ENCODE measurements at places on chromosomes 16 and 17. TPM values are rescaled to one million over a fixed set of nuclear protein-coding genes. Genes with fewer than 3 reads are reported as not detected.
A peak's percentile ranks its signal among the peaks of the same experiment; 100 is the strongest.

DNA sequence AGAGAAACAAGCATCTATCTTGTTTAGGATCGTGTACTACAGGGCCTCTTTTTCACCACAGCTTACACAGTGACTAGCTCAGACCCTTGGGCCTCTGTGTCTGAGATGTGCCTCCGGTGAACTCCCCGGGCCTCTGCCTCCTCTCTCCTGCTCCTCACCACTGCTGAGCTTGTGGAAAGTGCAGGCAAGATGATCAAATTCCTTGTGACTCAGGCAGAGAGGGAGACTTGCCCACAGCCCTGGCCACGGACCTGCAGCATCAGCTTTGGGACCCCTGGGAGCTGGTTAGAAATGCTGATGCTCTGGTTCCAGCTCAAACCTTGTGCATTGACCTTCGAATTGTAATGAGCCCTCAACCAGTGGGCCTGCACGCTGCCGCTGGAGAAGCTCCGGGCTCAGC lies 79.8 kb downstream of the ZDHHC7 start:
- H3K36me3 ChIP-seq: no peaks in the 10 kb centered on the region
- no peak for DNase-seq
- H3K4me1 ChIP-seq: no peaks in the 10 kb centered on the region
- no peak overlapping the region for H3K27ac ChIP-seq
- no peaks in the 10 kb centered on the region for H3K27me3 ChIP-seq

DNA sequence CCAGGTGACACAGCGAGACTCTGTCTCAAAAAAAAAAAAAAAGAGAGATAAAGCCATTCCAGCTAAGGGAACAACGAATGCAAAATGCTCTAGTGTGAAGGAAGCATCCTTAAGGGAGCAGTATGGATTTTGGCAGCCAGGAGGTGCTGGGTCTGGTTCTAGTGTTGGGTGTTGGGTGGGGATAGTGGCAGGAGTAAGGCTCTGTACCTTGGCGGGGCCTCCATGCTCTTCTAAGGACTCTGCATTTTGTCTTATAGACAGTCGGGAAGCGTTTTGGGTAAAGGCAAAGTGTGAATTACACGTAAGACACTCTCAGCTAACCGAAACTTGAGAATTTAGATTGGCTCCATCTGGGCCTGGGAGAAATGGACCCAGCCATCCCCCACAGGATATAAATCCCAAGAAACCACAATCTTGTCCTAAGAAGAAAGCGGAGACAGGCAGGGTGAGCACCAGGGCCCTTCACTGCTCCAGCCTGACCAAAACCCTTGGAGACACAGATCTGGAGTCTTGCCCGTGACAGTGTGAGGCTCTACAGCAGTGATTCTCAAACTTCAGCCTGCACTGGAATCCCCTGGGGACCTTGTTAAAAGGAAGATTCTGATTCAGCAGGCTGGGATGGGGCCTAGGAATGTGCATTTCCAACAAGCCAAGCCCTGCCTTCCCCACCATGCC lies 33.1 kb upstream of the PHB1 start:
- H3K27me3 ChIP-seq: no peaks in the 10 kb centered on the region
- no peak for DNase-seq
- no peaks in the 10 kb centered on the region for H3K36me3 ChIP-seq
- no peak overlapping the region for H3K27ac ChIP-seq
- no peaks in the 10 kb centered on the region for H3K4me1 ChIP-seq

GRCh38 chr17:48543107-48543853 lies 1.6 kb downstream of the HOXB2 start:
- peak overlapping the region; percentile 100 for H3K27ac ChIP-seq
- H3K4me3 ChIP-seq: peak overlapping the region; percentile 96
- peak; percentile 73 for DNase-seq
- peaks cover 14% of the 10 kb centered on the region for H3K36me3 ChIP-seq

DNA sequence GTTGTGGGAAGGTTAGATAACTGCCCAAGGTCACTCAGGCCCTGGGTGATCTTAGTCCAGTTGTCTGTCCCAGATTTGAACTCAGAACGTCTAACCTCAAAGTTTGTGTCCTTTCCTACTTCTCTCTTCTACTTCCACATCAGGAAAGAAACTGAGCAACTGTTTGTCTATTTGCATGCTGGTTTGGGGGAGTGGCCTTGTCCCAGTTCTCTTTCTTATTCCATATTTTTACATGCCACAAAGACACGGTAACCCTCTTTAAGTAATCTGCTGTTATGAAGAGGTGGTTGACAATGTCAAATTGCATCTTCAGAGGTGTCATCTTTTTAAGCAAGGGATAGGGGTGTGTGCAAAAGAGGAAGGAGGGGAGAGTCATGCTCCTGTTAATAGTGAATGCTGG lies 432.5 kb downstream of the HS3ST3B1 start:
- H3K4me3 ChIP-seq: no peak overlapping the region
- peaks cover 2% of the 10 kb centered on the region for H3K27me3 ChIP-seq
- H3K27ac ChIP-seq: no peak overlapping the region
- no peaks in the 10 kb centered on the region for H3K4me1 ChIP-seq

- peak within 1 kb of the TSS; percentile 92 for H3K4me3 ChIP-seq
- H3K36me3 ChIP-seq: peaks cover 56% of the 10 kb centered on the region
- peaks cover 53% of the 10 kb centered on the region for H3K4me1 ChIP-seq
- peak within 1 kb of the TSS; percentile 99 for H3K27ac ChIP-seq
Measured at GRCh38 chr17:64506576-64507412, at the start of gene CEP95. Gene CEP95, plus strand, starts transcription at chr17:64506977. Its CDS starts 121 bp downstream, at chr17:64507098.

DNA sequence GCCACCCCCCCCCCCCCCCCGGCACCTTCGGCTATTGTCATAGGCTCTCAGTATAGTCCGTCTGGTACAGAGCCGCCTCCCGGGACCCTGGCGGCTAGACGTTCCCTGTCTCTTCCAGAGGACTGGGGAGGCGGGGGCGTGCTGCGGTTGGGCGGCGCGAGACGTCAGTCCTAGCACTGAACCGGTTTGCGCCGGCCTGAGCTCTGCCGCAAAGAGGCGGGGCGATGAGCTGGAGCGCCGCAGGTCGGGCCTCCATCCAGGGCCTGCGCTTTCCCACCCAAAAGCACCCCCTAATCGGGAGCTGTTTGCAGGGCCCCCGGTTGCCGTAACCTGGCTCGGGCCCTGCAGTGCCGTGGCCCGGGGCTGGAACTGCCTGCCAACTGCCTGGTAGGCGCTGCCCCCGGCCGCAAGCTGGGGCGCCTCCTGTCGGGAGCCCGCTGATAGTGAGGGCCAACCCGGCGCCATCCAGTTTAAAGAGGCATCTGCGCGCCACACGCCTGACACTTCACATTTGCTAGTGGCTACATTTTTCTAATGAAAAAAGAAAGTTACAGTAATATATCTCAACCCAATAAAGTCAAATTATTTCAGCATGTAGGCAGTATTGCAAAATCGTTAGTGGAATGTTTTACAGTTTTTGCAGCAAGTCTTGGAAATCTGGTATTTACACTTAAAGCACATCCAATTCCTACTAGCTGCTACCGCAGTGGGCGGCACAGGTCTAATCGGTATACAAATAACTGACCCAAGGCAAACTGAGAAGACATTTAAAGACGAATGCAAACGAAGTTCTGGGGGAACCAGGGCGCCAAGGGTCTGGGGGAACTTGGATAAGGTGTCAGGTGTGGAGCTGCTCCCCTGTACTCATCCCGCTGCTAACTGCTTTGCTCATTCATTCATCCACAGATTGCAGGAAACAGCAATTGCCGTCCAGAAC lies 753 bp upstream of the USP22 start:
- H3K4me1 ChIP-seq: peaks cover 28% of the 10 kb centered on the region
- H3K36me3 ChIP-seq: peaks cover 10% of the 10 kb centered on the region
- peak; percentile 98 for DNase-seq

CCR7 gene
- total RNA-seq: 150 TPM

TMEM235 gene
- not detected for total RNA-seq

DNA sequence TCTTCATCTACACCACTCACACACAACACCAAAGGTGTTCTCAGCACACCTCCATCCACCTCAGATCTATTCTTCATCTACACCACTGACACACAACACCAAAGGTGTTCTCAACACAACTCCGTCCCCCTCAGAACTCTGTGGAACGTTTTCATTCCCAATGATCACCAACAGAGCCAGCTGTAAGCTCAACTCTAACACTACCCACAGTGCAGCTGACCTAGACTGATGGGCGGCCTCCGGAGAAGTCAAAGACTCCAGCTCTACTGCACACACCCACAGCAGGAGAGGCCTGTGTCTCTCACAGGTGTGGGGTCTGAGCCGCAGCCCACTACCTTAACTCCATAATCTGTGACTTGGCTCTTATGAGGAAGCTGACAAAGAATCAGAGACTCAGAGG lies 50.7 kb downstream of the ANKRD11 start:
- no peak for DNase-seq
- no peak overlapping the region for H3K27ac ChIP-seq
- H3K4me3 ChIP-seq: no peak overlapping the region
- peaks cover 16% of the 10 kb centered on the region for H3K36me3 ChIP-seq
- peaks cover 96% of the 10 kb centered on the region for H3K4me1 ChIP-seq

DNA sequence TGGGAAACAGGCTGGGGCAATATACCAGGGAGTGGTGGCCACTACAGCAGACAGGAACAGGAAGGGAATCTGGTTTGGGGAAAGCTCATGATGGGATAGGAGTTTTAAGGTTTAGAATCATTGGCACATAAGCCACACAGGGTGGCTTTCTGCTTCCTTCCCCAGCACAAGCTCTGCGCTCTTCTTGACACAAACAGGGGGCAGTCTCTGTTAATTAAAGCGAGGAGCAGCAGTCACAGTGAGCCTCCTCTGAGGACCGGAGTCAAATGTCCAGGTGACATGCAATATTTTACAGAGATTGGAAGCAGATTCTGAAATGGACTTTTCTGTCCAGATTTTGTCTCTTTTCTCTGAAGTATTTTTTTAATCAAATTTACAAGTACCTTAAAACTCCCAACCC lies 2.8 kb upstream of the SHISA9 start:
- peaks cover 8% of the 10 kb centered on the region for H3K4me1 ChIP-seq
- no peak overlapping the region for H3K27ac ChIP-seq
- H3K36me3 ChIP-seq: no peaks in the 10 kb centered on the region
- H3K27me3 ChIP-seq: peaks cover 47% of the 10 kb centered on the region

DNA sequence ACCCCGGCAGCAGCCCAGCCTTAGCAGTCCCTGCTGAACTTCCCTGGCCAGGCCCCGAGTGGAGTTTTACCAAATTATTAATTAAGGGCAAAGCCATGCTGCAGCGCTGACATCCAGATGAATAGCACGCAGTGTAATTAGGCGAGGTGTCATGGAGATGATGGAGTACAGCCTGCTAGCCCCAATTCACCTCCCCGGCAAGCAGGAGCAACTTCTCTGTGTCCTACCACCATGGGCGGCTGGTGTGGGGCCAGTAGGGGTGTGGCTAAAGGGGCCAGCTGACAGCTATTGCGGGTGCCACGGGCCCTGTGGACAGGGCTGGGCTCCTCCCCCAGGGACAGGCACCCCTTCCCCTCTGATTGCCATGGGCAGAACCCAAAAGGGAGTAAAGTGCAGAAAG lies 24.5 kb downstream of the ENDOV start:
- no peaks in the 10 kb centered on the region for H3K27me3 ChIP-seq
- DNase-seq: no peak

DNA sequence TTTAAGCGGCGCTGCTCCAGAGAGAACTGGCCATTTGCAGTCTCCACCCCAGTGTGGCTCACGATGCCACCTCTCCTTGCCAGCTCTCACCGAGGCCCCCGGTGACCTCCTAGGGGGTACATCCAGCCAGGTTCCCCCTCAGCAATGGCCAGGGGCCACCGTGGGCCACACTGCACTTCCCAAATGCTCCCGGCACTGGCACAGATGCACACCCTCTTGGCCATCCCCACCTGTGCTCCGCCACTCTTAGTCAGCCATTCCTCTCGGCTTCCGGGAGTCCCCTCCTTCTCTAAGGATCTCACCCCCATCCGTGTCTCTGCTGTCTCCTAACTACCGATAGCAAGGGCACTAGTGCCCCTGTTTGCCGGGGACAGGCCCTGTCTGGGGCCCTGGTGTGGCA lies 25.8 kb downstream of the MLYCD start:
- DNase-seq: no peak
- H3K27ac ChIP-seq: no peak overlapping the region
- no peaks in the 10 kb centered on the region for H3K27me3 ChIP-seq
- H3K4me3 ChIP-seq: no peak overlapping the region
- peaks cover 2% of the 10 kb centered on the region for H3K4me1 ChIP-seq

GRCh38 chr17:43383826-43384475 lies 14.8 kb upstream of the ARL4D start:
- H3K27me3 ChIP-seq: no peaks in the 10 kb centered on the region
- peaks cover 4% of the 10 kb centered on the region for H3K36me3 ChIP-seq
- no peak for DNase-seq
- no peak overlapping the region for H3K27ac ChIP-seq
- H3K4me3 ChIP-seq: no peak overlapping the region

DNA sequence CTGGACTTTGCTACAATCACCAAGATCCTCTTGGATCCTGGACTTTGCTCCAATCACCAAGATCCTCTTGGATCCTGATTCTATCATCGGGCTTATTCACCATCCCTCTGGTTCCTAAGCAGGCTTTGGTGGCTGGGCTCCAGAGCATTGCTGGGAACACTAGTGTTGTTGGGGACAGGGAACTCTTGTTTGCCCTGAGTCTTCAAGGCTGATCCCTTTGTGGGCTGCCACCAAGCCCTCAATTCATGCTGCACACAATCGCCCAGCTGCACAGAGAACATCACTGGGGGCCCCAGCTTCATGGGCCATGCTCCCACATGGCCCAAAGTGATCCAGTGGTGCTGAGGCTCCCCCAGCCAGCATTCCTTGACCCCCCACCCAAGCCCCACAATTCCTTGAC lies 88.3 kb downstream of the TMEM132E start:
- H3K27ac ChIP-seq: no peak overlapping the region
- H3K4me1 ChIP-seq: peaks cover 13% of the 10 kb centered on the region
- no peaks in the 10 kb centered on the region for H3K36me3 ChIP-seq
- DNase-seq: no peak
- H3K4me3 ChIP-seq: no peak overlapping the region
- H3K27me3 ChIP-seq: no peaks in the 10 kb centered on the region

NACA2 gene
- not detected for total RNA-seq
